ENCODE measurements at places on chromosomes 4 and X.

DNA sequence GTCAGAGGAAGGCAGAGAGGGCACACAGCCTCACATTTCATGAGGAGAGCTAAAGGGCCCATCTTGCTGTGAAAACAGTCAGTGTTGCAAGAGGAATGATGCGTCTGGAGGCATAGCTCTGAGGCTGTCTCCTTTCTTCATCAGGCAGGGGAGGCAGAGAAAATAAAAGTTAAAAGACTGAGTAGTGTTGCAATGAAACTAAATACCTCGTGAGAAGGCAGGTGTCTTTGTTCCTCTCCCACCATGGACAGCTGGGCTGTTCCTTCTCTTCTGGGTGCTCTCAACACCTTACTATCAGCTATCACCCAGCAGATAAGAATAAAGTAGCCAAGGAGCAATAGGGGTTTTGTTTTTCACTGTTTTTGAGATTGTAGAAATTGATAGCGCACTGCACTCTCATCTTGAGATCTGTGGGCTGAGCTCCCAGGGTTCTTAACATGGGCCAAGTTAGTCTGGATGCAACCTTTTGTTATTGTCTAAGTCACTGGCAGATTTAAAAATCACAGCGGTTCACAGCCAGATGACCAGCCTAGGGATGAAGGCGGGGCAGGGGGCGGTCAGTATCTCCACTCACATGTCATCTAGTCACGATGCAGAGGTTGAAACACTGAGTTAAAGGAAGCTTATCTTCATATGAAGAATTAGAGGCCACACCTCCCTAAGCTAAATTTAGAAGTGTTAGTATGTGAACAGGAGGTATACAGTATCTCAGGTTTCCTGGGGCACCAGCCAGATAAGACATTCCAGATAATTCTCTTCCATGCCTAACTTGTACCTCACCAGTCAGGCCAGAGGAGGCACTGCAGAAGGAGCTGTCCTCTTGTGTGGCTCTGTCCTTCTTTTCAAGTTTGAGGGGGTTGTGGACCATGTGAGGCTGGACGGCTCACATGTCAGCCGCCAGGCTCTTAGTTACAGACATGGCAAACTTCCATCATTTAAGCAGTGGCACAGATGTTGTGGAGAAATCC lies 36.9 kb downstream of the PARM1 start:
- no peak for DNase-seq

- no peak for DNase-seq
Observed at GRCh38 chr4:117467404-117467803, 382.0 kb upstream of the TRAM1L1 start.

- no peak for DNase-seq
Observed at GRCh38 chr4:83917572-83917971, 381.7 kb downstream of the GPAT3 start.

- no peak for DNase-seq
Observed at GRCh38 chrX:18668071-18668835, 3.7 kb downstream of the RS1 start.

DNA sequence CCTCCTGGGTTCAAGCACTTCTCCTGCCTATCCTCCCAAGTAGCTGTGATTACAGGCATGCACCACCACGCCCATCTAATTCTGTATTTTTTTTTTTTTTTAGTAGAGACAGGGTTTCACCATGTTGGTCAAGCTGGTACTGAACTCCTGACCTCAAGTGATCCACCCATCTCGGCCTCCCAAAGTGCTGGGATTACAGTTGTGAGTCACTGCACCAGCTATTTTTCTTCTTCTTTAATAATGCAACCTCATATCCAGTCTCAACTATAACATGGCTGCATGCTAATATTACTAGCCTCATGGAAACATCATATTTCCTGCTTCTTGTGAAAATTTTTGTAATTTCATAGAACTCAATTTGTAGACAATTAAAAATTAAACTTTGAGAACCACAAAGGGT lies 706.5 kb downstream of the KCTD8 start:
- DNase-seq, result no peak

- no peak for DNase-seq
Observed at GRCh38 chr4:7710576-7711306, 228.9 kb downstream of the AFAP1 start.

- no peak for DNase-seq
Observed at GRCh38 chr4:42817913-42818312, 74.6 kb upstream of the GRXCR1 start.

Data from stimulated activated CD8-positive, alpha-beta memory T cell treated with anti-CD3 and anti-CD28 coated beads, Interleukin-4, amount 100 ng/mL, for 1 hour (primary cell).